ENCODE measurements at places on chromosomes 5 and 9.

DNA sequence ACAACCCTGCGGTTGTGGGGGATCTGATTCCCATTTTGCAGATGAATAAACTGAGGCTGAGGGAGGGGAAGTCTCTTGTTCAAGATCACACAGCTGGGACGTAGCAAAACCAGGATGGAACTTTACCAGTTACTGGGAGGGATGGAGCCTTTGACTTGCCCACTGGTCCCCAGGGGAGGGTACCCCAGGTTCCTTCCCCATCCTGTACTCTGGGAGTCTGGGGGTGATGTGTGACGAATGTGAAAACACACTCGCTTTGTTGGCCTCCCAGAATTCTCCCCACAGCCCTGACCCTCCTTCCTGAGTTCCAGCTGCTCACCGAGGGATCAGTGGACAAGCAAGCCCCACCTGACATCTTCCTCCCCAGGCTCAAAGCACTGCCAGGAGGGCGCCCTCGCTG is 135.1 kb downstream of the NSG2 start:
- no peak for DNase-seq

DNA sequence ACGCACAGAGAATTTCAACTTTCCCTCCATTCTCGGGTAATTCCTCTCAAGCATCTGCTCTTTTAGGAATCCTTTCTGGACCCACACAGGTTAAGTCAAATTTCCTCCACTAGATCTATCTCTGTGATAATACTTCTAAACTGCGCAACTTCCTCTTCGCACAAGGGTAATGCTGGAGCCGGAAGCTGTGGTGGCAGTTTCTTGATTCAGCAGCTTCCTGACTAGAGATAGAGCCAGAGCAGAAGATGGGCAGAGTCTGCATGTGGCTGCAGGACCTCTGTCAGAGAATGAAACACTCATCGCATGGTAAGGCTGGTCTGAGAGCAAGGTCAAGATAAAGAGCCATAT is 11.1 kb upstream of the CDC42SE2 start:
- peak; percentile 66 for DNase-seq

DNA sequence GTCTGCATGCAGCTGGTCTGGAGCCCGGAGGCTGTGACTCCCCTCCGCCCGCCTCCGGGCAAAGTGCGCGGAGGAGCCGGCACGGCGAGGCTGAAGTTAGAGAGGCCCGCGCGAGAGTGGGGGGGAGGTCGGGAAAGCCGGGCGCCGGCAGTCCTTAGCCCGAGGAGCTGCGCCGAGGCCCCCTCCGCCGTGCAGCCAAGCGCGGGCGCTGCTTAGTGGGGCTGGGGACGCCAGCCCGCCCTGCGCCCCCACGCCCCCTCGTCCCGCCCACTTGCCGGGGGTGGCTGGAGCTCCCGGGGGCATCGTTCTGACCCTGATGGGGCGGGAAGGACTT is 403 bp downstream of the NINJ1 start:
- no peak for DNase-seq

DNA sequence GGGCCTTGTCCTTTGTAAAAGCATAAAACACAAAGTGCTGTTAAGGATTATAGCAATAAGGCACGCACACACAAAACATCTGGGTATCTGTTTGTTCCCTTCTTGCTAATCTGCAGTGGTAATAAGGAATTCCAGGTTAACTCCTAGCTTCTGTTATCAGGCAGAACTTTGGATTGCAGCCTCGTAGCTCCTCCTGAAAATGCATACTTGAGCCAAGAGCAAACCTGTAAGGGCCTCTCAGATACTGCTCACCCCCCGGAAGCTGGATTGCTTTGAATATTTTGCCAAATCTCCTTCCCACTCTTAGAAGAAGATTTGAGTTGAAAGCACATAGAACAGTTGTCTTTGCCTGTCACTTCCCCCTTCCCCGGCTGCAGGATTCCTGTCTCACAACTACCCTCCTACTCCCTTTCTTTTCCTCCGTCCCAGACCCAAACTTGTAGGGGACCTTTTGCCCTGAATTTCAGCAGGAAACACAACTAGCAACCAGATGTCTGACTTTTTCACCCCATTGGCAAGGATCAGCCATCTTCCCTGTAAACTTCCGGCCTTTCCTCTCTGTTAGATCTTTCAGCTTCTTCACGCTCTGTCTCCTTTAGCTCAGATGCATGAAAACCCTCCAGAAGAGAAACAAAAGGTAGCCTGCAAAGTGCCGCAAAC is 28.2 kb upstream of the SMAD5 start:
- no peak for DNase-seq

- no peak for DNase-seq
Measured at GRCh38 chr5:156913719-156914370, 49.2 kb downstream of the TIMD4 start.

Data from activated gamma-delta T cell treated with anti-CD3 and anti-CD28 coated beads, Interleukin-2, amount 50 U/mL, for 16 hours (primary cell).